ENCODE measurements at places on chromosomes 4 and X. TPM values are rescaled to one million over a fixed set of nuclear protein-coding genes. Genes with fewer than 3 reads are reported as not detected.
A peak's percentile ranks its signal among the peaks of the same experiment; 100 is the strongest.

PLP1 gene
- total RNA-seq, result not detected

DNA sequence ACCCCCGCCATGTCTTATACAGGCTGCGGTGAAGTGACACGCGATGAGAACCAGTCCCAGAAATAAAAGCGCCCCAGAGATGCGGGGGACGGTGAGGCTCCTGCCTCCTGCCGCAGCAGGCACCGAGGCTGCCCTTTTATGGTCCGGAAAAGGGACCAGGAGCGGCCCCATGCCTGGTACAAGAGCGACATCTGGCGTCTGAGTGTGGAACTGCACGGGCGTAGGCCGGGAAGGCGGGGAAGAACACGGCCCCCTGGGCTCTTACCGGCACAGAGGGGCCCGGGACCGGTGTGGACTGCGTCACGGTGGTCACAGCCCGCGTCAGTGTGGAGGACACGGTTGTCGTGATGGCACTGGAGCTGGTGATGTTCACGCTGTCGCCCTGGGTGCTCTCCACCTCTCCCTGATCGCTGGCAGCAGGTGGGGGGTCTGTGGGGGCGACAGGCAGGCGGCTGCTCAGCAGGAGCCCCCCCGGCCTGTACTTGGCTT is 8.9 kb upstream of the RENBP start:
- peak; percentile 73 for DNase-seq

DNA sequence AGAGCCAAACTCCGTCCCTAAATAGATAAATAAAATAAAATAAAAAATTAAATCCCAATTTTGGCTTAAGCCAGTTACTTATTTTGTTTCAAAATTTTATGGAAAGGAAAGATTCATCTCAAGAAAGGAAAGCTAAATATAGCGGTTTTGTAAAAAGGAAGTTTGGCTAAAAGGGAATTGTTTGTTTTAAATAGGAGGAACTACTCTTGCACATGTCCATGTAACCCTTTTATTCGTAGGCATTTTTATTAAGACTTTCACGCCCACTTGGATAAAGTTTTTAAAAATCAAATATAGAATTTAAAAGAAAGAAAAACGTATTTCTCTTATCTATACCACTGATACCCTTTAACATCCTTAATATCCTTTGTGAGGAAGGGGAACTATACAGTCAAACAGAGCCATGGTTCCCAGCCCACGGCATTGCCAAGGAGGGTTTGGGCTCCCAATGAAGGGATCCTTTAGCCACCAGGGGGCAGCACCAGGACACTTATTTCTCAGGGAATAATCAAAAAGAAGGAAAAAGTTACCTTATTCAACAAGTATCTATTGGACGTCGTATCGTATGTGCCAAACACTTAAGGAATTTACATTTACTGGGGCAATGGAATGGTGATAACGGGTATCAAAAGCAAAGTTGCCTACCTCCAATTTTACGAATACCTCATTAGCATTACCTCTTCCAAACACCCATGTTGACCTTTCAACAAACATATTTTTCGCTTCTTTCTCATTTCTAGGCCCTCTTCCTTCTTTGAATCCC is 27.7 kb downstream of the CDKN2AIP start:
- DNase-seq, result peak; percentile 87

GRCh38 chr4:163494360-163495241 is at the start of gene TMA16:
TSS of gene TMA16 (plus strand) at chr4:163494690. CDS start at chr4:163494802, 112 bp downstream.
- peak; percentile 82 for DNase-seq

DNA sequence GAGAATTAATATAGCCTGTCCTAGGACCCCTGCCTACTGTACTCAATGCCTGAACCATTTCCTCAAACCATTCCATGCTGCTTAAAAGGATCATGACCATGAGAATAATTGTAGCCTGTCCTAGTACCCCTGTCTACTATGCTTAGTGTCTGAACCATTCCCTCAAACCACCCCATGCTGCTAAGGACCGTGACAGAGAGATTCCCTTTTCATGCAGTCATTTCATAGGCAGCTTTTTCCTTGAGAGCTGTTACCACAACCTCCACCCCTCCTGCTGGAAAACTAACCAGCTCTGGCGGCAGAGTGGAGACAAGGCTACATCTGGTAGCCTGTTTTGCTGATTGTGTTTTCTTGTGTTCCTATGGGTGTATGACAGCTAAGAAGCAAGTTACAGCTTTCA is 174.9 kb upstream of the SMARCAD1 start:
- DNase-seq, result no peak

DNA sequence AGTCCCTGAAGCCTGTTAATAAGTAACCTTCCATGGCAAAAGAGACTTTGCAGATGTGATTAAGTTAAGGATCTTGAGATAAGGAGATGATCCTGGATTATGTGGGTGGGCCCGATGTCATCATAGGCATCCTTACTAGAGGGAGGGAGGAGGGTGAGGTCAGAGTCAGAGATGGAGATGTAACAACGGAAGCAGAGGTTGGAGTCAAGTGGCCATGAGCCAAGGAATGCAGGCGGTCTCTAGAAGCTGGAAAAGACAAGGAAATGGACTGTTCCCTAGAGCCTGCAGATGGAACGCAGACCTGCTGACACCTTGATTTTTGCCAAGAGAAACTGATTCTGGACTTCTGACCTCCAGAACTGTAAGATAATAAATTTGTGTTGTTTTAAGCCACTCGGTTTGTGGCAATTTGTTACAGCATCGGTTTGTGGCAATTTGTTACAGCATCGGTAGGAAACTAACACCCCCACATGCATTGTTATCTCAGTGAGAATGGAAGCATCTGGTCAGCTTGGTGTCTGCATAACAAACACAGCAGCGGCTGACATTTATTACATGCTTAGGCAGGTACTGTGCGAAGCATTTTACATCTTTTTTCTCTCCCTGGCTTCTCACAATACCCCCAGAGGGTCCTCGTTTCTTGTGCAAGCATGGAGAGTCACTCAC is 55.6 kb downstream of the CLDN34 start:
- no peak for DNase-seq

DNA sequence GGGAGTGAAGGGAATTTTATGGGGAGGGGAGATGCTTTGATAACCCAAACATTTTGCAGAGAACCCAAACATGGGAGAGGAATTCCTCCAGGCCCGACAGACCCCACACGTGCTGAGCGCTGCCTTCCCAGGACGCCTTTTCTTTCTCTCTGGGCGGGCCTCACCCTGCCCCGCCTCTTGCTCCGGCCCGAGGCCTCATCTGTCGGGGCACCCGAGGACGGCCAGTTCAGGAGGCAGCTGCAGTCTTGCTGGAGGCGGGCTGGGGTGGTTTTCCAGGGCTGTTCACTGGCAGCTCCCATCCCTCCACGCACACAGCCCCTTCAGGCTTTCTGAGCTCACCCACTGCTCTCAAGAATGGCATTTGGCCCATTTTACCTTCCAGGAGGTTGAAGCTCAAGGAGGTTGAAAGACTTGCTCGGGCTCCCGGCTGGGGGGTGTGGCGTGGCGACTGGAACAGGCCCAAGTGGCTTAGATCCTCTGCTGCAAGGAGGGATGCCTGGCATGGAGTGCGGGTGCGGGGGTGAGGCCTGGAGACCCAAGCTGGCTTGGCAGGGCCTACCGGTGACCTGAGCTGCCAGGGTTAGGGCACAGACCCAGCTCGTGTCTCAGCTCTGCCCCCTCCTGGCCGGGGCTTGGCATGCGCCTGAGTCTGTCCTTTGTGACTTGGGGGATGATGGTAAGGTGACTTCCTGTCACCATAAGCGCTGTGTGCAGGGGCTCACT is 99.2 kb downstream of the PSAPL1 start:
- peak; percentile 70 for DNase-seq

DNA sequence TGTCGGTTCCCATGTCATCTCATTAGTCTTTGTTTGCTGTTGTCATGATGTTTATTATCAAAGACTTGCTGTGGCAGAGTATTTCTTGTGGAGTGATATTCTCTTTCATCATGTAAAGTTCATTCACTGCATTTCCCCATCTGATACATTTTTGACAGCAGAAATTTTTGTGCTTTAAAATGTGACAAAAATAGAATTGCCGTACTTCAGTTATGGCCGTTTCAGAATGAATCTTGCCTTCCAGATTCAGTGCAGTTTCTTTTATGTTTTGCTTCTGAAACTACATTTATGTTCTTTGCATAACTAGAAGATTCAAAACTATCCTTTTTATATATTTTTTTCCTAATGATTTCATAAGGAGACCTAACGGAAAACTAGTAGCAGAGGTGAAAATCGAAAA is 10.0 kb downstream of the CSTF2 start:
- DNase-seq, result no peak

GRCh38 chr4:76087007-76087769 is 12.7 kb downstream of the ART3 start:
- DNase-seq, result peak; percentile 54

DNA sequence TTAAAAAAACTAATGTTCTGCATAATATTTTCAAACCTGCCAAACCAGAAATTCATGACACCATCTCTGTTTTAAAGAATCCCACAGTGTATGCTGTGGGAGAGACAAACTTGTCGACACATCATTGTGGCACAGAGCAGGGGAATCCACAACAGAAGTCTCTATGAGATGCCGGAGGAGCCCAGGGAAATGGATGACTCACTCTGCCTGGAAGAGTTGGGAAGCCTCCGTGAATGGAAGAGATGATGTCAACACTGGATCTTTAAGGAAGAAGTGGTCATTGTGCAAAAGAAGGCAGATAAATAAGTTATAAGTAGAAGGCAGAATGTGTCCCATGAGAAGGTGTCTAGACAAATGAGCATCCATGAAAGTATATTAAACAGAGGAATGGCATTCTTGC is 595.1 kb downstream of the RAB28 start:
- DNase-seq, result no peak

DNA sequence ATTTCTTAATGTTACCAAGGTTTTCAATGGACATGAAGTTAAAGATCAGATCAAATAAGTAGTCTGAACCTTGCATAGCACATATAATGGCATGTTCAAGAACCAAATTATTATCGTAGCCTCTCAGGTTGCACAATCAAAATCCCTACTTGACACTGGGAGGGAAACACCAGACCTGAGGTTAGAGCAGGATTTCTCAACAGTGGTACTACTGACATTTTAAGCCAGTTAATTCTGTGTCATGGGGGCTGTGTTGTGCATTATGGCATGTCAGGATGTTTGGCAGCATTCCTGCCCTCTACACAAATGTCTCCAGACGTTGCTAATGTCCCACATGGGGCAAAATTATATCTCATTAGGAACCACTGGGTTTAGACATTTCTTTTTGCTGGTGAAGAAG is 20.8 kb downstream of the RLIM start:
- DNase-seq, result no peak

- no peak for DNase-seq
Measured at GRCh38 chr4:155684892-155685541, 18.4 kb downstream of the GUCY1A1 start.
